ENCODE measurements at places on chromosomes 6 and 20.

DNA sequence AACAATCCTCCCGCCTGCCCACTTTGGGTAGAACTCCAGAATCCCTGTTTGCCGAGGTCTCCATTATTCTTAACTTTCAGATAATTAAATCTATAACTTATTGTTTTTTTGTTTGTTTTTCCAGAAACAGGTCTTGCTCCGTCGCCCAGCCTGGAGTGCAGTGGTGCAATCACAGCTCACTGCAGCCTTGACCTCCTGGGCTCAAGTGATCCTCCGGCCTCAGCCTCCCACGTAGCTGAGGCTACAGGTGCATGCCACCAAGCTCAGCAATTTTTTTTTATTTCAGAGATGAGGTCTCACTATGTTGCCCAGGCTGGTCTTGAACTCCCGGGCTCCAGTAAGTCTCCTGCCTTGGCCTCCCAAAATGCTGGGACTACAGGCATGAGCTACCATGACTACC is 28.8 kb downstream of the ZMYND8 start:
- ATAC-seq: no peak

DNA sequence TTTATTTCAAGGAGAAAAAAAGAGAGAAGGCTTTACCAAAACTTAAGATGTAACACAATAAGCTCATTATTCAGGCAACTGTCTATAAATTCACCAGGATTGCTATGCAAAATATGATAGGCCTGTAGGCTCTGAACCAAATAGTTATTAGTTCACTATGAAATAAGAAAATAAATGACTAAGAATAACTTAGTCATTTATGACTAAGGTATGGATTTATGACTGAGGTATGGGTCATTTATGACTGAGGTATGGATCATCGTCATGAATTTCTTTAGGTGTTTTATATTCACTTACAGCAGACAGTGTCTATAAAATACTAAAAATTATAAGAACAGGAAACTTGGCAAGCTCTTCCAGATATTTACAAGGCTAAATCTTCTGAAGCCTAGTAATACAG is 52.1 kb upstream of the SNX9 start:
- peak; percentile 67 for ATAC-seq

- no peak for ATAC-seq
Observed at GRCh38 chr20:56430957-56431356, 18.9 kb downstream of the CASS4 start.

GRCh38 chr20:41475503-41475902 is 108.9 kb upstream of the EMILIN3 start:
- ATAC-seq: no peak

GRCh38 chr20:62293946-62294345 is 8.9 kb upstream of the ADRM1 start:
- no peak for ATAC-seq

DNA sequence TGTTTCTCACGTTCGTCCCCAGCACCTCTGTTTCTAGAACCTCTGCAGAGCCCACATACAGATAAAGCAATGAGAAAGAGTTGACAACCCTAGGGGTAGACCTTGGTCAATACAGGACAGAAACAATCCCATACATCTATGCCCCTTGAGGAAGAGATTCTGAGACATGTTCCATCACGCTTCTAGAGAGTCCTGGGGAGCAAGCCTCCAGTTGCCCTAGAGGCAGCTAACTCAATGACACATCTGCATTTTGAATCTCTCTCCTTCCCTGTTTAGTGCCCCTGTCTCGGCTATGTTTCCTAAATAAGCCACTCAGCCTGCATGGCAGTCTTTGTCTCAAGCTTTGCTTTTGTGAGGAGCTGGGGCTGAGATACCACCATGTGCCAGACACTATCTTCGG is 435.3 kb downstream of the CD83 start:
- no peak for ATAC-seq

- no peak for ATAC-seq
Observed at GRCh38 chr20:24106801-24107445, 118.3 kb upstream of the GGTLC1 start.

DNA sequence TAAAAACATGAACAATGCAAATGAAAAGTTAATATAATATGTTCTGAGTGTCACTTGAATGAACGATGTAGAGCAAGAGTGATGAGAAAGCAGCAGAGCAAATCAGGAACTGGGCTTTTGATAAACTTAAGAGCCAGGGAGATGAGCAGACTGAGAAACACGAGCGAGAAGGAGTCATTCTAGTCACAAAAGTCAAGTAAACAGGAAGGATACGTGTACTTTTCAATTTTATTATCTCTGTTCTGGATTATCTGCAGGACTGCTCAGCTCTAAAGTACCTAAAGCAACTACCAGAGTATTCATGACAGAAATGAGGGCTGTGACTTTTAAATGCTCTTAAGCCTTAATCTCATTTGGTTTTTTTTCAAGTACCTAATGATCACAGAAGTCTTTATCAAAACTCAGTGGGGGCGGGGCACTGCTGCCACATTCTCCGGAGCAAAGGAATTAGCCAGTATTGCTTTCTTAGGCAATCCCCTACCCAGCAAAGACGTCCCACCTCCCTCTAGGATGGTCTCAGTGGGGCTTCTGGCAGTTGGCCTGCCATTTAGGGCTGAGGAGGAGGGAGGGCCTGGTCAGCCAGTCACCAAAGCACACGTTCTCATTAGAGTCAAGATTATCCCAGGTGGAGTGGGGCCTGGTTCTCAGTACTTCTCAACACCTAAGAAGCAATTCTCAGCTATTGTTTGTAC is 8.6 kb downstream of the MAN1A1 start:
- ATAC-seq: peak; percentile 70

- no peak for ATAC-seq
Observed at GRCh38 chr6:45816674-45817297, 198.9 kb downstream of the CLIC5 start.

DNA sequence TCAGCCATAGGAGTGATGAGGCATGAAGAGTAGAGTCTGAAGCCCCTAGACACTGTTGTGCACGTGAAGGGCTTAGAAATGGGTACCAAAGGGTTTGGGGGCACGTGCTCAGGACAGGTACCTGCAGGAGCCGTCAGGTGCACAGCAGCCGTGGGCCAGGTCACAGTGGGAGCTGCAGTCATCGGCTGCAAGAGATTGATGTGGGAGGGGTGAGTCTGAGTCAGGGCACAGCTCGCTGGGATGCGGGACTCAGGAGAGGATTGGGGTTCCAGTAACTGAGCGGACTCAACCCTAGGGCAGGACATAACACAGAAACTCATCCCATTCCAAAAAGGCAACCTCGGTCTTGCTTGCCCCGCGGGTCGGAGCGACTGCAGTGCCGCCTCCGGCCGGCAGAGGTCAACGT is 1.1 kb downstream of the DLK2 start:
- peak; percentile 13 for ATAC-seq

DNA sequence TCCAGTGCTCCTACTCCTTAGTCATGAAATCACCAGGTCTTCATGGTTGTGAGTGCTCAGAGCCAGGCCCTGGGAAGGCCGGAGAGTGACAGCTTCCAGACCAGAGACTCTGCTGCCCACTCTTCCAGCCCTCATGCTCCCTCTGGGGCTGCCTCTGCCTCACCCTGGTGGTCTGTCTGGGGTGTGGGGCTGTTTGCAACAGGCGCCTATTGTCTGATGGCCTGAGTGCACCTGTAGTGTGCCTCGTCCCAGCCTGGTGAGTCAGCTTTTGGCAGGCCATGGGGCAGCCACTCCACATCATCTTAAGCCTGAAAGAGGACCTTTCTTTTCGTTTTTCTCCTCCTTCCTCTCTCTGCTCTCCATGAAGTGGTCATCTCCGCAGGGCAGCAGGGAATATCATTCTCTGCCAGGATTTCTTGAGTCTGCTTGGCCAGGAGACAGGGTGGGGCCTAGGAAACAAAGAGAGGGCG is 173.8 kb downstream of the VEGFA start:
- ATAC-seq: no peak

GRCh38 chr6:147689398-147689797 is 180.9 kb downstream of the SAMD5 start:
- ATAC-seq: no peak

GRCh38 chr20:1631309-1632151 is 11.7 kb upstream of the SIRPB1 start:
- peak; percentile 17 for ATAC-seq

- ATAC-seq: no peak
Observed at GRCh38 chr20:19833395-19833794, 75.3 kb downstream of the RIN2 start.

- ATAC-seq: peak; percentile 32
Observed at GRCh38 chr6:148521586-148521985, 178.9 kb downstream of the SASH1 start.

Data from activated T-helper 17 cell treated with anti-CD3 and anti-CD28 coated beads, Interleukin-2, amount 50 U/mL, for 72 hours (primary cell).